Fibroblast of the aortic adventitia (primary cell): ENCODE measurements at places on chromosomes 2 and 18.
A peak's percentile ranks its signal among the peaks of the same experiment; 100 is the strongest.

GRCh38 chr18:30527226-30527625 is 515.3 kb downstream of the DSC3 start:
- no peak for DNase-seq

DNA sequence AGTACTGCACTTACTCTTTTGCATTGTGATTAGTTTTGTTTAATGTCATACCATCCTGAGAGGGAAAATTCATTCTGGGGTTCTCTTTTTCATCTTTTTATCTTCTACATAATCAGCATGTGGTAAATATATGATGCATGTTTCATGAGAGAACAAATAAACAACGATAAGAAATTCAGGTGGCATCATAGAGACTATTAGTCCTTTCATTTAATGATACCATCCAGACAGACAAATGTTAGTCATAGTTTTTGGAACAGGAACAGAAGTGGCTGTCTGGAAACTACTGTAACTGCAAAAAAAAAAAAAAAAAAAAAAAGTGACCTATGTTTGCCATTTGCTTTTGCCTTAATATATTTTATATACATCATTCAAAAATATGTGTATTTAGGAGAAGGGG is 761.0 kb downstream of the EPHA4 start:
- DNase-seq: no peak

- peak; percentile 29 for DNase-seq
Observed at GRCh38 chr2:62706721-62707521, 1.4 kb downstream of the EHBP1 start.

- no peak for DNase-seq
Observed at GRCh38 chr18:79770501-79770815, 27.3 kb upstream of the KCNG2 start.

DNA sequence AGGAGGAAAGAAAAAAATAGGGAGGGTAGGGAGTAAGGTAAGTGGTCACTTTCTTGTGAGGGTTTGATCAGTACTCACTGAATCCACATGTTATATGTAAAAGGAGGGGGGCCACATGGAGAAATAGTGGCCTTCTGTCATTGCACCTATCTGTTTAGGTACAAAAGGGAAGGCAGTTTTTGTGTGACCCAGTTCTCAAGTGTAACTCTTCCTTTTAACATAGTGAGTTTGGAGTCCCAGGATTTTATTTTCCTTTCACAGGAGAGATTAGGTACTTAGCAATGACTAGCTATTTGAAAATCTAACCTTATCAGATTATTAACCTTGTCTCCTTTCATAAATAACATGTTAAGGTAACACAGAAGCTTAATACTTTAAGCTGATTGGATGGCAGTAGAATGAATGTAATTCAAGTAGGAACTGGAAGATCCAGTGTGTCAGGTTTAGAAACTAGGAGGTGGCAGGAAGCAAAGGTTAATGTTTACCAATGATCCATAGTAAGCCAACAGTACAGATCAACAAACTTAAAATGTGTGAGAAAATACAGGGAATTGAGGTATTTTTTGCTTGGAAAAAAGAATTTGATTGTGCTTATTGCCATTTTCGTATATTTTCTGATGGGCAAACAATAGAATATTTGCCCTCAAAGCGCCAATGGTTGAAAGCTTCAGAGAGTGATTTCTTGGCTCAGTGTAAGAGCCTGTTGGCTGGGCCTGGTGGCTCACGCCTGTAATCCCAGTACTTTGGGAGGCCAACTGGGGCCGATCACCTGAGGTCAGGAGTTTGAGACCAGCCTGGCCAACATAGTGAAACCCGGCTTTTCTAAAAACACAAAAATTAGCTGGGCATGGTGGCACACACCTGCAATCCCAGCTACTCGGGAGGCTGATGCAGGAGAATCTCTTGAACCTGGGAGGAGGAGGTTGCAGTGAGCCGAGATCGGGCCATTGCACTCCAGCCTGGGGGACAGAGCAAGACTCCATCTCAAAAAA is 11.3 kb downstream of the HNMT start:
- DNase-seq: no peak

- no peak for DNase-seq
Observed at GRCh38 chr2:98663511-98664090, 55.2 kb downstream of the UNC50 start.

GRCh38 chr18:40325988-40326387 is 1629.0 kb upstream of the PIK3C3 start:
- no peak for DNase-seq

DNA sequence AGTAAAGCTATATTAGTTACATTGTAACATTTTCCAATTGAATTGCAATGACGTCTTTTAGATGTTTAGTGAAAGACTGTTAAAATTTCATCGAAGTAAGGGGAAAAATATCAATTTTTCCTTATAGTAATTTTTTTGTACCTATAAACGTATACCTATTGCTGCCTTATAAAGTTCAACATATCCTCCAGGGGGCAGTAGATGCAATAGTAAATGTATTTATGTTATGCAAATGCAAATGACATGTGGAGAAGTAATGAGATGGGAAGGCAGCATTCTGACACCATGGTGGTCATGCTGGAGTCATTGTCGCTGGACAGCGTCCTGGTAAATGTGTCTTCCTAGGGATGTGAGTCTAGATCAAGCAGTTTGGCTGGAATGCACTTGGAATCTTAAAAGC is 38.7 kb downstream of the MSTN start:
- peak; percentile 67 for DNase-seq

DNA sequence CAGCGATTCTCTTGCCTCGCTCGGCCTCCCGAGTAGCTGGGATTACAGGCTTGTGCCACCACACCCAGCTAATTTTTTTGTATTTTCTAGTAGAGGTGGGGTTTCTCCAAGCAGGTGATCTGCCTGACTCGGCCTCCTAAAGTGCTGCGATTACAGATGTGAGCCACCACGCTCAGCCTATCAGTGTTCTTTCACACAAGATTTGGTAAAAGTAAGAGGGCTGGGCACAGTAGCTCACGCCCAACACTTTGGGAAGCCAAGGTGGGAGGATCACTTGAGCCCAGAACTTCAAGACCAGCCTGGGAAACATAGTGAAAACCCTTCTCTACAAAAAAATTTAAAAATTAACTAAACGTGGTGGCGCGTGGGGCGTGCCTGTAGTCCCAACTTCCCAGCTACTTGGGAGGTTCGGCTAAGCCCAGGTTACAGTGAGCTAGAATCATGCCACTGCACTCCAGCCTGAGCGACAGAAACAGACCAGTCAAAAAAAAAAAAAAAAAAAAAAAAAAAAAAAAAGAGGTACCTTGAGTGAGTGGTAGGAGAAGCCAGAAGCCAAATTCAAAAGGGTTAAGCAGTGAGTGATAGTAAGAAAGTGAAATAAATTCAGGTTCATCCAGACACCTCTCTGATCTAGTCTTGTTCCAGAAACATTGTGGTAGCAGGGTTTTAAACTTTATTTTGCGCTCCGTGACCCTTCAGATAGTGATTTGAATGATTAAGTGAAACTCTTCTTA is 981 bp downstream of the MRPL53 start:
- no peak for DNase-seq

- no peak for DNase-seq
Observed at GRCh38 chr2:115160531-115161080, 718.2 kb downstream of the DPP10 start.

DNA sequence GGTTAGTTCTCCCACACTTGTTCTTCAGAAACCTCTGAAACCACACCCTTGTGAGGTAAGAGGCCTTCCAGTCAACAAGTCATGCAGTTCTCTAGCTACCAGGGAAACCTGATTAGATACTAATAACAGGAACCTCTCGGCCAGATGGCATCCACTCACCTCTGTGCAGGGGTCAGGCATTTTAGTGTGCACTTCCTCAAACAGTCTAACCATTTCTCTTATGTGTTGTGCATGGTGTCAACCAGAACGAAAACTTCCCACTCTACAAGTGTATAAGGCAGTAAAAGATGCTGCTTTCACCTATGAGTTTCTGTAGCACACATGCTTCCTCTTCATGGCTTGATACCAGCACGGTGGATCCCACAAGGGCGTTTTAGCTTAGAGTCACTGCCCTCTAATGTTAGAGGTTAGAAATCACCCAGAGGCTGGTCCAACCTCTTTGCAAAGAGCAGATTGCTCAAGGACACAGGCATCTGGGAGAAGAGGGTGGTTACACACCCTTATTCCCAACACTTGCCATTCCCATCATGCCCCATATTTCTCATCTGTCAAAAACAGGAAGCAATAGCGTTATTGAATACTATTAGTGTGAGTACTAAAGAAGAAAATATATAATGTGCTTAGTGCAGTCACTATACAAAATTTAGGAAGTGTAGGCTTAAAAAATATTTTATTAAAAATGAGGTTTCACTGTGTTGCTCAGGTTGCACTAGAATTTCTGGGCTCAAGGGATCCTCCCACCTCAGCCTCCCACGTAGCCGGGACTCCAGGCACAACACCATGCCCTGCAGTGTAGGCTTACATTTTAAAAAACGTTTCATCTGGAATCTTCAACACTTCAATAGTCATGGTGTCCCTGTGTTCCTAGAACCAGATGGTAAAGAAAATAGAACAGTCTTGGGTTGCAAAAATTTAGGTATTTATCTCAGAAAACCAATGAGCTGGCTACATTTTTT is 34.5 kb upstream of the RAB31 start:
- DNase-seq: peak; percentile 85

DNA sequence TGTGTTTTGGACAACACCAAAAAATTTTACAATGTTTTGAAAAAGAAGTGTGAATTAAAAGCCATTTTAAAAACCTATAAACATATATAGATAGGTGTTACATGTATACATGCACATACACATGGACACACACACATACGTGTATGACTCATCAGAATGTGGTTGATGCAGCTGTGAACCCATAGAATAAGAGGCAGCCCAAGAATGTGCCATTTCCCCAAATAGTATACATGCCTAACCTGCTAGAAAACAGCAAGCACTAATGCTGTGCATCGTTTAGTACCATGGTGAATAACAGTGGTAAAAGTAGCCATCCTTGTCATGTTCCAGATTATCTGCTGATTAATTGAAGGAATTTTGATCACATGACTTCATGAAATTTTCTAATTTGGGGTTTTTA is 149.0 kb downstream of the DSEL start:
- no peak for DNase-seq

DNA sequence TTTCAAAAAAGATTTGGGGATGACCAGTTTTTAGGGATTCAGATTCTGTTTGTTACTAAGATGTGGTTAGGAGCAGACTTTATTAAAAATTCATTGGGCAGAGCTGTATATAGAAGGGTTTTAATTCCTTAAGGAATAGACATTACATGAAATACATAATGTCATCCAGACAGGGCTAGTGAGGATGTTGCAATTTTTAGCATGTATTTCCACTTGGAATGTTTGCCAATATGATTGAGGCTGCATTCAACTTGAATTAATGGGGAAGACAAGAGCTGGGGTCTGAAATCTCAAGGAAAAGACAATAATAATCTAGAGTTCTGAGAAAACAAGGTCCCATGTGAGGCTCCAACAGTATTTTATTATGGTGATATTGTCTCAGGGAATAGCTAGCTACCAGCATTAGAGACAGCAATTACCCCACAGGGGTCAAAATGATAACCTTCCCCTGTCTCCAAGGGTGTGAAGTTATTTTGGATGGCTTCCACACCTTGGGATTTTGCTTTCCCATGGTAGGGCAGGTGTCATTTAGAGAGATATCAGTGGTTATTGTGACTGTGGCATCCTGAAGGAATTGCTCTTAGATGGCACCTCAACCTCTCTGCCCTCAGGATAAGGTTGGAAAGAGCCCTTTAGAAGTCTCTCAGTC is 60.2 kb downstream of the VSNL1 start:
- DNase-seq: no peak

- DNase-seq: peak; percentile 96
Observed at GRCh38 chr2:109173311-109174171, 44.5 kb downstream of the SH3RF3 start.
